Tongue (tissue), 3 donors: ENCODE measurements at places on chromosomes 12 and 14.
A peak's percentile ranks its signal among the peaks of the same experiment; 100 is the strongest.

DNA sequence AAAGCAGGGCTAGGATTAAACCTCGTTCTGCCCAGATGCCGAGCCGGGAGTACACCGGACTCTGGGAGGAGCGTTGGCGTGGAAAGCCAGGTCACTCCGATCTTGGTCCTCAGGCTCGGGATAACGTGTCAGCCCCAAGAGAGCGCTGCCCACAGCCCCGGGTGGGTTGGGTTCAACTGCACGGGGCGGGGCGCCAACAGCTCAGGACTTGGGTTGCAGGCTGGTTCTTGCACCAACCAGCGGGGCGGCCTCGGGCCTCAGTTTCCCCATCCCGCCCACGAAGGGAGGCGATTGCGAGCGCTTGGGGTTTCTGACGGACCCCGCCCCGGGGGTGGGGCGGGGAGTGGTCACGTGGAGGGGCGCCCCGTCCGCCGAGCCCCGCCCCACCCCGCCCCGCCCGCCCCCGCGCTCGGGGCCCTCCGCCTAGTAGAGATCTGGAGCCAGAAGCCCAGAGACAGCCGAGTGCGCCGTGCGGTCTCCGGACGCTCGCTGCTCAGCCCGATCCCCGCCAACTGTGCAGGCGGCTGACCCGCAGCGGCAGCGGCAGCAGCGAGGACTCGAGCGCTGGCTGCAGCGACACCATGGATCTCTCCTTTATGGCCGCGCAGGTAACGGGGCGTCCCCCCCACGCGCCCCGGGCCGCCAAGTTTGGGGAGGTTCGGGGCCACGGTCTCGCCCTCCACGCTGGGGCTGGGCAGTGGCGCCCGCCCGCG, at the start of gene C14orf132:
Gene C14orf132 (plus strand): TSS at position 443 of the 713 bp plus-strand sequence. CDS start 139 bp downstream, at position 582.
- DNase-seq, result peak; percentile 83

- no peak for DNase-seq
Measured at GRCh38 chr12:11771895-11772502, 122.5 kb downstream of the ETV6 start.

- peak; percentile 90 for DNase-seq
Measured at GRCh38 chr12:5511644-5512600, 80.0 kb downstream of the NTF3 start.

DNA sequence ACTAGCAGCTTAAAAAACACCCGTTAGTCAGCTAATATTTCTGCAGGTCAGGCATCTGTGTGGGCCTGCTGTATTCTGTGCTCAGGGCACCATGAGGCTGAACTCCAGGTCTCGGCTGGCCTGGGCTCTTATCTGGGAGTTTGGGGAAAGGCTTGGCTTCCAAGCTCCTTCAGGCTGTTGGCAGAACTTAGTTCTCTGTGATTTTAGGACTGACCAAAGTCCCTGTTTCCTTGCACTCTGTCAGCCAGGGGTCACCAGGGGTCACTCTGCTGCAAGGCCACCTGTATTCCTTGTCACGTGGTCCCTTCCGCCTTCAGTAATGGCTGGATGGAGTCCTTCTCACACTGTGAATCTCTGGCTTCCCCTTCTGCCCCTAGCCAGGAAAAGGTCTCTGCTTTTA, 586.4 kb downstream of the AACS start:
- no peak for DNase-seq

DNA sequence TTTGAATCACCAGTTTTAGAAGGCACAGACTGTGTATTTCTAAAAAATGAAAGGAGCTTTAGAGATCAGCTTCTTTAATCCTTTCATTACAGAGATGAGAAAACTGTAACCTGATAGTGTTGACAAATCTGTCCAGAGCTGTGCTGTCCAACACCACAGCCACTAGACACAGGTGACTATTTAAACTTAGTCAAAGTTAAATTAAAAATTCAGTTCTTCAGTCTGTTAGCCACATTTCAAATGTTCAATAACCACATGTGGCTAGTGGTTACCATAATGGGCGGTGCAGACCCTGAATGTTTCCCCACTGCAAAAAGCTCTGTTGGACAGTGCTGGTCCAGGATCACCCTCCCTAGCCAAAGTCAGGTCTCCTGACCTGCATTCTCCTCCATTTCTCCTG, 21.6 kb downstream of the DAD1 start:
- DNase-seq, result no peak

DNA sequence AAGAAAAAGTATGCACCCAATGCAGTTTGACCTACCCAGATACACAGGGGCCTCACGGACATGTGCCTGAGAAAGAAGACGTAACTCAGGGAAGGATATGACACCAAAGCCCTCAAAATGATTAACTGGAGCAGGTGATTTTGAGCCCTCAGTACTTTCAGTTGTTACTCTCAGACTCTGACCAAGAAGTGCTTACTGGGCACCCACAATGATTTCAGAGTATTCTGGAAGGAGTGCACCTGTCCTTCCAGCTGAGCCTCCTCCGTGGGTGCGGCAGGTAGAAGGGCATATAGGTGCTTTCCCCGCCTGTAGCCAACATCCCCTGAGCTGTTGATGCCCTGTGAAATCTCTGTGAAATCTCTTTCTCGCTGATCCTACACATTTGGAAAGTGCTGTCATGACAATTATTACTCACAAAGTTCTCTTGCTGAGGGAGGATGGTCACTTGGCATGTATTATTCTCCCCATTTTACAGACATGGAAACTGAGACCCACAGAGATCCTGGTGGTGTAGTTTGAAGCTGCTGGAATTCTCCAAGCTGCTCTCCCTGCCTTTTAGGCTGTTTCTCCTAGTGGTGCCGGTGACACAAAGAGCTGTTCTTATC, 154.3 kb upstream of the CCND2 start:
- DNase-seq, result peak; percentile 51

- no peak for DNase-seq
Measured at GRCh38 chr12:131076791-131077747, 123.4 kb downstream of the ADGRD1 start.

DNA sequence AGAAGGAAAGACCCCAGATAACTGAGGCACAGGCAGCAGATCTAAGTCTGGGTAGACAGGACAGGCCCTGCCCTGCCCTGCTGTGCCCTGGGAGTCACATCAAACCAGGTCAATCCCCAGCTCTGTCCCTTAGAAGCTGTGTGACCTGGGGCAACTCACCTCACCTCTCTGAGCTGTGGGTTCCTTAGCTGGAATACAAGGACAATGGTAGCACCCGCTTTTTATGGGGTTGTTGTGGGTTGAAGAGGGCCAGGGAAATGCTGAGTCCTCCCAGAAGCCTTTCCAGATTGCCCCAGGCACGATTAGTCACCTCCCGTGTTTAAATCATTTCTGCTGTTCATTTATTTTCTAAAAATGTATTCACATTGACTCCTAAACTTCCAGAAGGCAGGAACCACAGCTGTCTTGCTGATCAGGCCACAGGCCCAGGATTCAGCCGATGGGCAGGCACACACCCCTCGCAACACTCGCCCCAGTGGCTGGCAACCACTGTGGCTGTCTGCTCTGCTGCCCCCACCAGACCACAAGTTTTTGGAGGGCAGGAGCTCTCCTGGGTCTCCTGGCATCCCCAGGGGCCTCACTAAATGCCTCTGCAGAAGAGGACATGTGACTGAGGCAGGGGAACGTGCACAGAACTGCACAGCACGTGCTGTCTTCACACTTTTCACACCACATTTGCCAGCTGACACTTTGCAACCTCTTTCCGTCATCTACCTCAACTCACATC, 3.0 kb downstream of the SELPLG start:
- DNase-seq, result no peak

DNA sequence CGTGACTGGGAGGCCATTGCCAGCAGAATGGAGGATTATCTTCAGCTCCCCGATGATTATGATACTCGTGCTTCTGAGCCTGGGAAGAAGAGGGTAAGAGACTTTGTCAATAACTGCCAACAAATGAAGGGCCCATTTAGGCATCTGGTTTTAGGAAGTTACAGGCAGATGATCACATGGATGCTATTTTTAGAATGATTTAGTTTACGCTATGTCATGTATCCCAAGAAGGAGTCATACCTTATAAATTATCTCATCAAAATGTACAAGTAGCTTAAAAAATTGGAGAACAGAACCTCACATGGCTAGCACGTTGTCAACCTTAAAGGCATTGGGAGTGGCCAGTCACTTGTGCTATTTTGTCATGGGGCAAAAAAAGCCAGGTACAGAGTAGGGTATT, 46.7 kb downstream of the PROX2 start:
- DNase-seq, result no peak

GRCh38 chr14:28975084-28975483, 208.5 kb downstream of the FOXG1 start:
- DNase-seq, result no peak
